ENCODE measurements at places on chromosomes 11 and 22.

- no peak for DNase-seq
Measured at GRCh38 chr11:68297494-68297811, 14.9 kb upstream of the LRP5 start.

DNA sequence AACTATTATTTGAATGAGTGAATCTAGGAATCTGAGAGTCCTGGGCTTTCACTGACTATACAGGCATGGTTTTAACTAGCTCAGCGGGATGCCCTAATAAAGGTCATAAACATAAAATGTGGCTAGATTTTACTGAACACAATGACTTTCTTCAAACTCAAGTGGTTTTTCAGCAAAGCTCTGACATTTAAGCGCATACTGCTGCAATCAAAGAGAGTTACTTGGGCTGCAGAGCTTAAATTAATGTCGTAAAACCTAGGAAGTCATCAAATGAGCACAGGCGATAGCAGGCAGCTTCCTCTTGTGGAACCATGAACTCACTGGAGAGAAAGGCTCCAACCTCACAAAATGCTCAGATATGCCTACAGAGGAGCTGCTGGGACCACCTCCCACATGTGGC, 6.7 kb downstream of the CSNK2A3 start:
- DNase-seq: no peak

- peak; percentile 23 for DNase-seq
Measured at GRCh38 chr11:74321487-74322188, 10.2 kb upstream of the P4HA3 start.

DNA sequence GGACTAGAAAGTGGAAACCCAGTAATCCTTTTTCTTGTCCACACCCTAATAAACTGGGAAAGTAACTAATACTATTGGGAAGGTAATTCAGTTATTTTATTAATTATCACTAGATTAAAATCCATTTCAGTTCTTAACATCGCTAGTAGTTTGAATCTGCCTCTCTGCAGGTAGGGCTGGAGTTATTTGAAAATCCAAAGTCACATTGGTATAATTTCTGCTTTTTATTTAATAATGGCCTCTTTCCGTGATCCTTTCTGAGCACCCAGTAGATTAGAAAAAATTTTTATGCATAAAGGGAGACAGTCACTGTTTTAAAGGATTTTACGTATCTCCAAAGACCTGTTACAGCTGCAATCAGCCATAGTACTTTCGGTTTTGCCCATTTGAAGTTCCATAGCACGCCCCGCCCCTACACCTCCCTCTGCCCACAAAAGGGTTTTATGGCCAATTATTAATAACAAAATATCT, 605 bp upstream of the COPB1 start:
- peak; percentile 75 for DNase-seq

GRCh38 chr22:48192920-48193319, 1430.5 kb downstream of the TBC1D22A start:
- DNase-seq: no peak

DNA sequence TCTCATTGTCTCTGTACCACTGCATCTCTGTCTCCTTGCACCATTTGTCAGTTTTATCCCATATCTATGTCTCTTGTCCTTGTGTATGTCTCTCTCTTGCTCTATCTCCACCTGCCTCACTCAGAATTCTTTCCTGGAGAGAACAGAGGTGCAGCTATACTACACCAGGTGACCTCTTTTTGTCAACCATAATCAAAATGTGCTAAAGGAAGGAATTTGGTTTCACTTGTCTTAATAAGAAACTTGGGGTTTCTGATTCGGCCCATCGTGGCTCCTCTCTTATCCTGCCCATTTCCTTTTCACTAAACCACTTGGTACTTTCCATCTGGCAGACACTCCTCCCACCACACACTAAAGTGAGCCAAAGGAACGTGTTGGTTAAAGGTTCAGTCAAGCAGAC, 2.0 kb upstream of the C11orf42 start:
- DNase-seq: peak; percentile 39

GRCh38 chr22:27198518-27199035, 541.2 kb downstream of the MIAT start:
- DNase-seq: no peak

- no peak for DNase-seq
Measured at GRCh38 chr11:13101644-13102512, 92.8 kb downstream of the RASSF10 start.

GRCh38 chr11:11857769-11858168, 16.0 kb downstream of the USP47 start:
- peak; percentile 69 for DNase-seq

- no peak for DNase-seq
Measured at GRCh38 chr11:22341588-22341931, 3.4 kb downstream of the SLC17A6 start.
